Epithelial cell of alveolus of lung (primary cell): ENCODE measurements at places on chromosomes 2 and 18. TPM values are rescaled to one million over a fixed set of nuclear protein-coding genes. Genes with fewer than 3 reads are reported as not detected.

RNU2-63P gene
- not detected in 2 replicates for total RNA-seq

CCDC148 gene
- total RNA-seq, result under 0.01 TPM in 1 of 2 replicates, not detected in the other

ITPRIPL1 gene
- total RNA-seq, result 4.9 and 5.3 TPM in 2 replicates

MARS2 gene
- total RNA-seq, result 4.7 and 5.4 TPM in 2 replicates
